ENCODE measurements at places on chromosomes 5 and 9.

DNA sequence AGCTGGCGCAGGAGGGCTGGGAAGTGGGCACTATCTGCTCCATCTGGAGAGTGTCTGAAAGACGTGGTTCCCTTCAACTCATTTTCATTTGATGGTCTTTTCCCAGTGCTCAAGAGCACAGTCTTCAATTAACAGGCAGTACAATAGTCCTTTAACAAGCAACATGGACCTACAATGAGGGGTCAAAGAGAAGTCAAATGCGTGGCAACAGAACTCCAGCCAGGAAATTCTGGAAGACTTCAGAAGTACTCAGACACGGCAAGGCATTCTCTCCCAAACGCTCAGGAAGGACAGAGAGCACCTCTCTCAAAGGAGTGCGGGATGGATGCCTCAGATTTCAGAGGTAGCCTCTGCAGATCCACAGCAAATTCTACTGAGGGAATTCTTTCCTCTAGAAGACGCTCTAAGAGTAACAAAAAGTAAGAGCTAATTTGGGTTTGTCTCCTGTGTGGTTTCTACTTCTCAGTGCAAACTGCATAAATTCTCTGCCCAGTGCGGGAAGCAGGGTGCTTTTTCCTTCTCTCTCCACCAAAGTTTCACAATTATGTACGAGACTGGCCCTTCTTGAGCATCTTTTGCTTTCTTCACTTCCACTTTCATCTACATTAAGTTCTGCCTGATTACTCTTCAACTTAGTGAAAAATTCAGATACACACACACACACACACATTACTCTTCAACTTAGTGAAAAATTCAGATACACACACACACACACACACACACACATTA, 56.4 kb downstream of the LHFPL2 start:
- peak; percentile 9 for DNase-seq

DNA sequence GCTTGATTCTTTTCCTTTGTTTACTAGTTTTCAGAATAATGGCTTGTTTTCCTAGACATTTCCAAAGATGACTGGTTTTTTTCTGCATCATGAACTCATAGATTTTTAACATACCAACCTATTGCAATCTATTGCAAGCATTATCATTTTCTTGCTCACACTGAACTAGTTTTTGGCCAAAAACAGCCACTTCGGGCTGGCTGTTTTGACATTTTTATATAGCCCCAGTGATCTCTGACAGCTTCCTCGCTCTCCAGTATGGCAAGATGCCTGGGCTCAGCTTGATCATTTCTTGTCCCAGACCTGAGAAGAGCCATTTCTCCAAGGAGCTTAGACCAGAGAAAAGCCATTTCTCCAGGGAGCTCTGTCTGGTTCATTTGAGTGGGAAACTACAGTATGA, 94.3 kb upstream of the MAMDC2 start:
- no peak for DNase-seq

GRCh38 chr9:90778746-90779145, 22.9 kb upstream of the SYK start:
- DNase-seq = no peak

DNA sequence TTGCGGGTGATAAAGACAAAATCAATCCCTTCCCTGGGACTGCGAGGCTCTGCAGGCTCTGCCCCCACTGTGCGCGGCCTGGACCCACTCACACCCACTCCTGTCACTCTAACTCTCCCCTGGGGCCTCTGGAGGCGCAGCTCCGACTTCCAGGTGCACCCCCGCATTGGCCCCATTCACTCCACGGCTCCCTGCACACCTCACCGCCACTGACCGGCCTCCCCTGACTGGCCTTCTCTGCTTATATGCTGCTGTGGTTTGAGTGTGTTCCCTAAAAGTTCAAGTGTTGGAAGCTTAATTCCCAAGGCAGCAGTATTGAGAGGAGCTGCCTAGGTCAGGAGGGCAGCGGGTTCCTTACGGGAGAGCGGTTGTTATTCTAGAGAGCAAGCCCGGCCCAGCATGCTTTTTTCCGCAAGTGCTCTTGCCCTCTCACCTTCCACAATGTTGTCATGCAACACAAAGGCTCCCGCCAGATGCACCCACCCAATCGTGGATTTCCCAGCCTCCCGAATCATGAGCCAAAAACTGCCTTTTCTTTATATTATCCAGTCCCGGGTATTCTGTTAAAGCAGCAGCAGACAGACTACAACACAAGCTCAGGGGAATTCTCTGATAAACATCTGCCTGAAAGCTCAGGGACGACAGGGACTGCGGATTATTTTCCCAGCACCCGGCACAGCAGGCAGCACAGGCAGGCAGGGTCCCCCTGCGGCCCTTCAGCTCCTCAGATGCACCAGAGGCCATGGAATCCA, 73.5 kb upstream of the LRRTM2 start:
- no peak for DNase-seq

DNA sequence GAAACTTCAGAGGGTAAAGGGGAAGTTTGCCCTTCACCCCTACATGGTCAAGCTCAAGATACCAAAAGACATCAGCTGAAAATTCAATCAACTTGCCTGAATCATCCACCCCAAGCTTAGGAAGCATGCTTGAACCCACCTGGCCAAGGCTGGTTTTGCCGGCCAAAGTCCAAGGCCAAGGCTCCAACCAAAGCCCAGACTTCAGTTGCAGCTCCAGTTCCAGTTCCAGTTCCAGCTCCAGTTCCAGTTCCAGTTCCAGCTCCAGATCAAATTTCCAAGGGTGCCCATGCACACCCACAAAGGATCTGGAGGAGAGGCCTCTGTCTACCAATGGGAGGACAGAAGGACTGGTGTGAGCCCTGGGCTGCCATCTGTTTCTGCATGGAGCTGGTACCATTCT, 4.6 kb upstream of the SERINC5 start:
- DNase-seq = no peak

DNA sequence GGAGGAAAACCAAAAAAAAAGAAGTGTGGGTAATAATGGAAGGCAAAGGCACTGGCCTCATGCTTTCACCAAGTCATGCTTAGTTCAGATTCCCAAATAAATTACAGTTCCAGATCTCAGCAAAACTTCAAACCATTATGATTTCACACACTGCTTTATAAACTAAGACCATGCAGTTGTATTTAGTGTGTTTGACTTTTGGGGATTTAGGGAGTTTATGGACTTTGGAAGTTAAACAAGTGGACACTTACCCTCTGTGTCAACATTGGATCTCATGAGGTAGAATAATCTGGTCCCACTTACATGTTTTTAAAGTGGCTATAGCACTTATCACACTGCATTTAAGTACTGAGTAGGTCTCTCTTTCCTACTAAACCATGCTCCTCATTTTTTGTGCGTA, 3.7 kb downstream of the DNAJC25 start:
- DNase-seq = no peak

DNA sequence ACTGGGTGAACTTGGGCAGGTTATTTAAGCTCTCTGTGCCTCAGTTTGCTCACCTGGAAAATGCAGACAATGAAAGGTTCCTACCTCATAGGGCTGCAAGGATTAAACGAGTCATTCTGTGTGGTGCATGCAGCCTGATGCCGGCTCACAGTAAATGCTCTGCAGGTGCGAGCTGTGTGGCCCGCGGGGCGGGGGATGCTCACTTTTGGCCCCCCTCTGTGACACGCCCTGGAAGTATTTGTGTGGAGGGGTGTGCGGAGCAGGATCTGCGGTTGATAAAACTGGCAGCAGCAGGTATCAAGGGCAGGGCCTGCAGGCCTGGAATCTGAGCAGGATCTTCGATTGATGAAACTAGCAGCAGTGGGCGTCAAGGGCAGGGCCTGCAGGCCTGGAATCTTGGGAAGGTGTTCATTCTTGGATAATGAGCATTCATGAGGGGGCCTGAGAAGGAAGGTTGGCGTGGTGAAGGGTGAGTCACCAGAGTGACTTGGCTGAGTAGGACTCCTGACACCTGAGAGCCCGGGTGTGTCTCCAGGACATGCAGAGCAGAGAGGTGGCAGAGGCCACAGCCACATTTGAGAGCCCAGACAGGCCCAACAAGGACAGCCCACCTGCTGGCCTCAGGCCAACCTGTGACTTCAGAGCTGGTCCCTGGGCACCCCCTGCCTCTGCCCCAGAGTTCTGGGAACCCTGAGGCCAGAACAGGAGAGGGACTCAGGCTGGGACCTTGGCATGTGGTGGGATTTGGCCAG, 11.9 kb downstream of the UNC5A start:
- no peak for DNase-seq

GRCh38 chr9:120387257-120388002, 192.5 kb downstream of the CDK5RAP2 start:
- DNase-seq = peak; percentile 10

- DNase-seq = no peak
These were observed 469.3 kb downstream of the SPATA31D1 start for GRCh38 chr9:82457891-82458290.

GRCh38 chr5:174837919-174838902, 113.8 kb downstream of the MSX2 start:
- DNase-seq = no peak

- peak; percentile 2 for DNase-seq
These were observed 561.1 kb upstream of the DAP start for GRCh38 chr5:11322133-11322532.

GRCh38 chr5:53008751-53009150, 19.6 kb downstream of the ITGA2 start:
- DNase-seq = no peak

DNA sequence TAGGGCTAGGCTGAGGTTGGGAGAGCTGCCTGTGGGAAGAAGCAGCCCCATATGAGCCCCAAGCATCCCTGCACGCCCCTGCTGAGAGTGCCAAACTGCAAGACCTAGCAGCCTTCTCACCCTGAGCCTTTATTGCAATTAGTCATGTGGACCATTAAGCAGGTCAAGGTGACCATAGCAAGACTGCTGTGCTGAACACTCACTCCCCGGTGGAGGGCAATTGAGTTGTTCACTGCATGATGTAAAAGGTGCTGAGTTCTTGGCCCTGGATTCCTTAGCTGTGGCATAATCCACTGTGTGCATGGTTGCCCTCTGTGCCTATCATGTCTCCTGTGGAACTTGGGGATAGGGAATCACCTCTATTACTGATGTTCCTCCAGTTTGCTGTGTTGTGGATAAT, 131.1 kb downstream of the FOXD1 start:
- DNase-seq = no peak

GRCh38 chr9:111959468-111960359, 63.1 kb downstream of the UGCG start:
- no peak for DNase-seq

GRCh38 chr9:71250581-71250980, 129.2 kb upstream of the TRPM3 start:
- DNase-seq = no peak

DNA sequence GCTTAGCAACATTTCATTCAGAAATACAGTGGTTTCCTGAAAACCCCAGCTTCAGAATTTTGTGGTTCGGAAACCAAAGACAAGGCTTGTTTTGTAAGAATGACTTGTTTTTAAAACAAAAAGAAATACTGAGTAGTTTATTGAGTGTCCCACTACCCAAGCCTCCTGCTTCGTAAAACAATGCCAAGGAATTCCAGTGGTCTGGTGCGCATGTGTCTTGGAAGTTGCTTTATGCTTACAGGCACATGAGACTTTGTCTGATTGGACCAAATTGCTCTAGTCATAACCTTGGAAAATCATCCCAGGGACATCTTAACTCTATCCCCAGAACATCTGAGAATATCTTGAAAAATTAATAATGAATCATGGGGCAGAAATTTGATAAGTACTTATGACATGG, 77.1 kb upstream of the FST start:
- DNase-seq = no peak

Data from HL-60 (cell line).